ENCODE measurements at places on chromosomes 1 and 21.

GRCh38 chr1:145891143-145891542 is 5.5 kb upstream of the ANKRD35 start:
- no peak for DNase-seq

DNA sequence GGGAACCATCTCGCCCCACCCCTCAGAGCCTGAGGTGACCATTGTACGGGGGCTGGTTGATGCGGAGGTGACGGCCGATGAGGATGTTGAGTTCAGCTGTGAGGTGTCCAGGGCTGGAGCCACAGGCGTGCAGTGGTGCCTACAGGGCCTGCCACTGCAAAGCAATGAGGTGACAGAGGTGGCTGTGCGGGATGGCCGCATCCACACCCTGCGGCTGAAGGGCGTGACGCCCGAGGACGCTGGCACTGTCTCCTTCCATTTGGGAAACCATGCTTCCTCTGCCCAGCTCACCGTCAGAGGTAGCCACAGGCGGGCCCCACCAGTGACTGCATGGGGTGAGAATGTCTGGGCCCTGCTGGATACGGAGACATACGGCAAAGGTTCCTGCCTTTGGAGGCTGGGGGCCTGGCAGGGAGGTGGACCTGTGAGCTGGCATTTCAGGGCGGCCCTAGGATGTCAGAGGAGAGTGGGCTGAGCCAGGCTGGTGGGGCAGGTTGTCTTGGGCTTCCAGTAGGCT is 98.5 kb downstream of the TRIM11 start:
- DNase-seq: no peak

DNA sequence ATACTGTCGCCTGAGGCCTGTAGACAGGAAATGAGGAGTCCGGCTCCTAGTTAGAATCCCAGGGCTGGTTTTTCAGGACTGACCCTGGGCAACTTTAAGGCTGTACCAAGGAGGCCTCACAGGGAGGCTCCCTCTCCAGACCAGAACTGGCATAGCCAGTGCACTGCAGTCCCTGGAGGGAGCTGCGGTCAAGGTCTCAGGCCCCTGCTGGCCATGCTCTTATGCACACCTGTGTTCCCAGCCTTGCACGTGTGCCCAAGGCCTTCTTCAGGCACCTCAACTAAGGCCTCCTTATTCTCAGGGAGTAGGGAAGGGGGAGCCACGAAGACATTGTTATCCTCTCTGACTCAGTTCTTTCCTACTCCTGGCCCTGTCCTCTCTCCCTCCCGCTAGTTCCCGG is 22.0 kb upstream of the IFNAR1 start:
- no peak for DNase-seq

- DNase-seq: no peak
These were observed 1.5 kb downstream of the RGS2 start for GRCh38 chr1:192810253-192810880.

DNA sequence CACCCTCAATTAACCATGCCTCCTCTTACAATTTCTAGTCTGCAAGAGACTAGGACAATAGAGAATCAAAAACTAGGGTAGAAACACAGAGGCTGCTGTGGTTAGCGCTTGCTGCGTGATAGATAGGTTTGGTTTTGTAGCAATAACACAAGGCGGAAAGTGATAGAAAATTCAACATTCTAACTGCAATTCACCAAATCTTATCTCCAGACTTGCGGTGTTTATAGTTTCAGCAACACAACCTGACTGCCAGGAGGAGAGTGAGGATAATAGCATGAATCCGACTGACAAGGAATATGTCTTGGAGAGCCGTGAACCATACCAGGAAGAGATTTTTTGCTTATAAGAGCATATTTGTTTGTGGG is 30.7 kb upstream of the IFNAR2 start:
- DNase-seq: no peak

- DNase-seq: no peak
These were observed 69.7 kb downstream of the CD46 start for GRCh38 chr1:207821464-207822045.

GRCh38 chr1:85373378-85373708 is 91.6 kb downstream of the DDAH1 start:
- DNase-seq: no peak

DNA sequence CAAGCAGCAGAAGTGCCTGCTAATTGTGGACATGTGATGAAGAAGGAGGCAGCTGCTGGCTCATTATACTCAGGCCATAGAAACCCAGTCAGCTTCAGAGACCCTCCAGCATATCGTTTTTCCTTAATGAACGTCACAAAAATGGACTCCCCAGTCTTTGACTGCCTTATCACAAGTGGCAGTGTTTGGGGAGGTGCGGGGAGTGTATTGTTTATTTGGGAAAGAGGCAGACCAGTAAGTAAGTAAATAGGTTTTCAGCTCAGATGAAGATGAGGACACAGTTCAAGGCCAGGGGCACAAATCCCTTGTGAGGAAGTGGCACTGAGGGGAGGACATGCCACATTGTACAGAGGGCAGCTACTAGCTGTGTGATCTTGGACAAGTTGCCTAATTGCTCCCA is 43.5 kb upstream of the NRDC start:
- no peak for DNase-seq

GRCh38 chr21:38139380-38140168 is 117.2 kb upstream of the KCNJ15 start:
- no peak for DNase-seq

GRCh38 chr21:45026066-45026745 is 48.2 kb upstream of the ADARB1 start:
- no peak for DNase-seq

DNA sequence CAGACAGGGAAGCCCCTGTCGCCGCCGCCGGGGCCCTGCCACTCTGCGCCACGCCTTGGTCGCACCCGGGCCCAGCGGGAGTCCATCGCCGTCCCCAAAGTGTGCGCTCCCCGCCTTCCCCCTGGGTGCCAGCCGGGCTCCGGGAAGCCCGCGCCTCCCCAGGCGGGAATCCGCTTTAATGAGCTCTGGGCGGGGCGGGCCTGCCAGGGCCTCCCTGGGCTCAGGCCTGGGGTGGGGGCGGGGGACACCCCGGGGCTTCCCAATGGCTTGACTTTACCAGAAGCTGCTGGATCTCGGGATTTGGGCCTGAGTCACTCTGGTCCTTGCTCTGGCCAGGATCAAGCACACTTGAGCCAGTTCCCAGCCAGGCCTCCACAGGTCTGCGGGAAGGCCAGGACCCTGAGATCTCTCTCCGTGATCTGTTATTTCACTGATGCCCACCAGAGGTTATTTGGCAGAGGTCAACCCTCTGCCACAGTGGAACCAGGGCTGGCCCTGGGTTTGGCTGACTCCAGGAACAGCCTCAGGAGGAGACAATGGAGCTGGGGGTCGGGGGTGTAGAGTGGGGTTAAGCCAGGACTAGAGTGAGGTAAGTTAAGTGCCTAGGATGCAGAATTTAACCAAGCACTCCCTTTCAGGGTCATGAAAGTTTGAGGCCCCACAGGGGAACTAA is 178.4 kb upstream of the EDN2 start:
- no peak for DNase-seq
